ENCODE measurements at places on chromosomes 11 and 22.

DNA sequence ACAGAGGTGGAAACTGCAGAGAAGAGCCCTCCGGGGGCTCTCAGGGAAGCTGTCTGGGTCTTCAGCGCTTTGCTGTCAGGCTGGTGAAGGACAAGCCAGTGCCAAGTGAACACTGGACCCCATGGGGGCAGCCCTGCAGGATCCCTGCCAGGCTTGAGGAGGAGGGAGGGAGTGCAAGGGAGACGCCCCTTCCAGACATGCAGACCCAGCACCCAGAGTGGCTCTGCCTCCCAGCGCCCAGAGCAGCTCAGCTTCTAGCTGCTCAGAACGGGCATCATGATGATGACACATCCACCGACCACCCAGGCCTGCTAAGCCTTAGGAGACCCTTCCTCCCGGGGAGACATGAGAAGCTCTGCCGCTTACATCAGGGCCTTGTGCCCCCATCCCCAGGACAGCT, 39.7 kb downstream of the TBX1 start:
- DNase-seq, result no peak

DNA sequence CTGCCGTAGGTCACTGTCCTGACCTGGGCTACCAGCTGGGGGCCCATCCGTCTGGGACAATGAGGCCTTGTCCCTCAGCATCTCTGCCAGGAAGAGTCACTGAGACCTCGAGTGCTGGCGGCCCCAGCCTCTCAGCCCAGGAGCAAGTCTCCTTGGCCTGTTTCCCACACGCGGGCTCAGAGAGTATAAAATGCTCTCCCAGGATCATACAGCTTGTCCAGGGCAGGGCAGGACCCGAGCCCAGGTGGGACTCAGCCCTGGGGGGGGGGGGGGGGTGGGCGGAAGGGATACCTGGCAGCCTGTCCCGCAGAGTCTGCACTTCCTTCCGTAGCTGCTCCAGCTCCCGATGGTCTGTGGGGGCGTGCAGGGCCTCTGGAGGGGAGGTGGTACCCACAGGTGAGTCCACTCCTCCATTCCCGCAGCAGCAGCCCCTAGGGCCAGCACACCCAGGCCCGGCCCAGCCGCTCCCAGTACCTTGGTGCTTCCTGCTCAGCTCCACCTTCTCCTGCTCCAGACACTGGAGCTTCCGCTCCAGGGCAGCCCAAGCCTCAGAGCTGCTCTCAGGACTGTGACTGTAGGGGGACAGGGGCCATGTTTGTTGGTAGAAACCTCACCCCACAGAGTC, 7.9 kb downstream of the CDC42BPG start:
- no peak for DNase-seq

DNA sequence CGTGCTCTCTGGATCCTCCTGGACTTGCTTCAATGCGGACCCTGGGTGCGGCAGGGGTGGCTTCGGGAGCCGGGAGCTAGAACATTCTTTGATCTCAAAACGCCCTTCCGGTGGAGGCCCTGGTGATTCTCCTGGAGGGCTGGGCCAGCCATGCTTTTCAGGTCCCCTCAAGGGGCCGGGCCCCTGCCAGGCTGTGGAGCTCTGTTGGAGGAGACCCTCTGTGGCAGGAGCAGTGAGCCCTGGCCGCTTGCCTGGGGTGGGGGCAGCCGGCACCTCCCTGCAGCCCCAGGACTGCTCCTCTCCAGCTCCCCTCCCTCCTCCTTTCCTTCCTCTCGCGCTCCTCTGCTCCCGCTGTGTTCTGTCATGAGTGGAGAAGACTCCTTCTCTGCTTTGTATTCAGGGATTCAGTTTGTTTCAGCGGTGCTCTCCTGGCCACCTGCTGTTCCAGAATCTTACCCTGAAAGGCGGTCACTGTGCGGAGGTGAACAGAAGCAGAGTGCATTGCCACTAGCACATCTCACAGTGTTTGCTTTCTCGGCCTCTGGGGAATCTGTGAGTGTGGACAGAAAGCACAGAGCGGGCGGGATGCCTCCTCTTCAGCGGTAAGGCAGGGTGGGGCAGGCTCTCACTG, 289.1 kb downstream of the TBC1D22A start:
- DNase-seq, result no peak

- DNase-seq, result no peak
Measured at GRCh38 chr11:7586376-7586775, 72.6 kb downstream of the PPFIBP2 start.

DNA sequence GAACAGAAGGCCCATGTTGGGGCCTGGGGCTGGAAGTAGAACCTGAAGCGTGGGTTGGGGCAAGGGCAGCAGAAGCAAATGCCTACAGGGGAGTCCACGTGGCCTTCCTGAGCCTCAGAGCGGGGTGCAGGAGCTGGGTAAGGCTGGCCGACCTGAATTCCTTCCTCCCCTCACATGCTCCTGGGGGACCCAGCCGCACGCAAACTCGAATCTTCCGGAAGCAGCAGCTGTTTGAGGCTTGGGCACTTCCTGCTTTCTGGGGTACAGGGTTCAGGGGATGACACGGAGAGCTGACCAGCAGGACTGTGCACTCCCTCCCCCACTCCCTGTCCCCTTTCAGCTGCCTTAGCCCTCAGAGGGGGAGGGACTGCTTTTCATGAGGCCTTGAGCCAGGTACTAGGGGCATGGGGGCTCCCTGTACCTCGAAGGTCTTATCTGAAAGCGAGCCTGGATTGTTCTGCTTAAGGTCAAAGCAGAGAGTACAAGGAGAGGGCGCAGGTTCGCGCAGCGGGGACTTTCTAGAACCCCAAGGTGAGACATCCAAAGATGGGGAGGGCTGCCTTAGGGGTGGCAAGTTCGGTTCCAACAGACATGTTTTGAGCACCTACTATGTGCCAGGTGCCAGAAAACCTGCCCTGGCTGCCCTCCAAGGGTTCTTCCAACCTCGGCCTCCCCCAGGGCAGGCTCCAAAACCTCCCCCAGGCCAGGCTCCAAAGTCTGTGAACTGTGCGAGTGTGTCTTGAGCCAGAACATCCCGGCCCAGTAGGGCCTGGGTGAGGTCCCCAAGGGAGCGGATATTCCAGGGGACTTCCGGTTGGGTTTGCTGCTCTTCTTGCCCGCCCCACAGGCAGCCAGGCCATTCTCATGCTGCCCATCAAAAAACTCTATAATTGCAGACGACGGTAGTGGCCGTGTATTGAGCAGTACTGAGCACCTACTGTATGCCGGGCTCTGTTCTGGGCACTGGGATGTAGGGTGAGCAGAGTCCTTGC, 1.7 kb downstream of the NCF4 start:
- no peak for DNase-seq

GRCh38 chr11:26914968-26915367, 78.9 kb upstream of the FIBIN start:
- DNase-seq, result no peak

DNA sequence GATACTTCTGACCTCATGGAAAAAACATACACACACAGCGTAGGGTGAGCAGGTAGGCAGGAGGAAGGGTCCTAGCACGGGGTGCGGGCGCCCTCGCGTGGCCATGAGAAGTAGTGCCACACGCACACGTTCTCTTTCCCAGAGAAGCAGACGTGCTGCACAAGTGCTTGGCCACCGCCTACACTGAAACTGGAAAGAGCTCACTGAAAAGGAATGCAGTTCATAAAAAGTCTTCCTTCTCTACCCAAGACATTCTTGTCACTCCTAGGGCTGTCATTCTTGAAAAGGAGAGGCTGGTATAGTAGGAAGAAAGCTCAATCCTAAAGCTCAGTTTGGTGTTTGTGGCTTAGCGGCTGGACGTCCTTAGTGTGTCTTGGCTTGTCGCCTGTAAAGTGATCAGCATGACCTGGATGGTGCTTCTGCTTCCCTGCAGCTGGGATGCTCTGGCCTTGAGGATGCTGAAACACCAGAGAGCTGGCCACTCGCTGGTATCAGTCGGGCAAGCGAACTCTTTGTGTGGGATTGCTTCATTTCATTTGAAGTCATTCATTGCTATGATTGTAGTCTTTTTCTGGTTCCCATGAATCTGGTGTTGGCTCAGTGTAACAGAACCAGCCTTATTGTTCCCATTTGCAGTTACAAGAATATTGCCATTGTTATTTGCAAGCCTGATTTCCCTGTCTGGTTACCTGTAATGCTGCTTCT, 303.8 kb downstream of the NTM start:
- peak; percentile 75 for DNase-seq

GRCh38 chr11:34637303-34637702, 16.4 kb downstream of the EHF start:
- no peak for DNase-seq

DNA sequence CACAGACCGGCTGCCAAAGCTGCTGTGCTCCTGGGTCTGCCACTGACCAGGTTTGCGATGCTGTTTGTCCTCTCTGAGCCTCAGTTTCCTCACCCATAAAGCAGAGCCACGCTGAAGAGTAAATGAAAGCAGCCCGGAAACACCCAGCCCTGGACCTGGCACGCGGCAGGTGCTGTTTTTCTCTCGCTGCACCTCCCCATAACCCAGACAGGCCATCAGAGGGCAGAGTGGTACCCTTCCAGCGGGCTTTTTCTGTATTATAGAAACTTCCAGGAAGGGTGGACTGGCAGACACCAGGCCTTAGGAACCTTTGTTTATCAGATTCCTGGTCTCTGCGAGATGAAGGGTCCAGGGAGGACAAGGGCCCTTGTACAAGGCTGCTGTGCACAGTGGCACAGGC, 17.9 kb upstream of the FGF19 start:
- DNase-seq, result no peak

DNA sequence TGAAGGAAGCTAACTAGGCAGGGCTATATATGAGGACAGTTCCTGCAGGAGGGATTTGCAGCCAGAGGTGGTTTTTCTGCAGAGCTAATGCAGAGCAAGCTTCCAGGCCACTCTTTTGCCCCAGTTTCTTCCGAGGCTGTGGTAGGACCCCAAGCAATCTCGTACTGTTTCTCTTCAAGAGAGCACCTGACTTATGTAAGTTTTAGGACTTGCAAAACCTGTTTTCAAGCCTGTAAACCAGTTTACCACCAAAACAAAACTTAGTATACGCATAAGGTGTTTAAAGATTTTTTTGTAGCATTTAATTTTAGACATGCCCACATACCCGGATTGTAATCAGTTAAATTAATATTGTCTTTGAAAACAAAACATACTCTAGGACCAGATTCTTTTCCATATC, 7.7 kb upstream of the APLP2 start:
- DNase-seq, result no peak

GRCh38 chr11:75467311-75467710, 34.3 kb upstream of the KLHL35 start:
- DNase-seq, result no peak

DNA sequence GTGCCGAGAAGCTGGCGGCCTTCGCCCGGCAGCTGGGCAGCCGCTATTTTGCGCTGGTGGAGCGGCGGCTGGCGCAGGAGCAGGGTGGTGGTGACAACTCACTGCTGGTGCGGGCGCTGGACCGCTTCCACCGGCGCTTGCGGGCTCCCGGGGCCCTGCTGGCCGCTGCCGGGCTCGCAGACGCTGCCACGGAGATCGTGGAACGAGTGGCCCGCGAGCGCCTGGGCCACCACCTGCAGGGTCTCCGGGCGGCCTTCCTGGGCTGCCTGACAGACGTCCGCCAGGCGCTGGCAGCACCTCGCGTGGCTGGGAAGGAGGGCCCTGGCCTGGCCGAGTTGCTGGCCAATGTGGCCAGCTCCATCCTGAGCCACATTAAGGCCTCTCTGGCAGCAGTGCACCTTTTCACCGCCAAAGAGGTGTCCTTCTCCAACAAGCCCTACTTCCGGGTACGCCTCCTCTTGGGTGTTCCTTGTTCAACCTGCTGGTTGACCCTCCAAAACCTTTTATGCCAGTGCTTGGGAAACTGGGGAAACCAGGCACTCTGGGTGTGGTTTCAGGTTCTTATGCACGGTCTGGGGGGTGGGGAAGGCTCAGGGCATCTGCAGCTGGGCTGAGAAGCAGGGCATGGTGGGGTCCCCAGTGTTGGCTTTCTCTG, 3.1 kb upstream of the TM7SF2 start:
- DNase-seq, result no peak

- no peak for DNase-seq
Measured at GRCh38 chr11:100890789-100891188, 203.7 kb downstream of the ARHGAP42 start.

DNA sequence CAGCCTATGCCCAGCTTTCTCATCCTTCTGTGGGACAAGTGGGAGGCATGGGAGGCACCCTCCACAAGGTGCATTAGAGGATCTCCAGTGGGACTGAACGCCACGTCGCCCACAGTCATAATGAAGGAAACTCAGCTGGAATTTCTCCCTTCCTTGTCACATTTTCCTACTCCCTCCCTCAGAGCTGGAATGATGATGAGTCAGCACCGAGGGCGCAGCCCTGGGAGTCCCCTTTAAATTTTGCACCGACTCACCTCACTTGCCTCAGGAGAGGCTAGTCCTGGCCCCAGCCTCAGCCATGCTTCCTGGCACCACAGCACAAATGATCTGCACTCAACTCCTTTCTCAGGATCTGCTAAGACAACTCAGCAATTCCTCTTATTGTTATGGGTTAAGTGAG, 34.3 kb downstream of the DBX1 start:
- no peak for DNase-seq

DNA sequence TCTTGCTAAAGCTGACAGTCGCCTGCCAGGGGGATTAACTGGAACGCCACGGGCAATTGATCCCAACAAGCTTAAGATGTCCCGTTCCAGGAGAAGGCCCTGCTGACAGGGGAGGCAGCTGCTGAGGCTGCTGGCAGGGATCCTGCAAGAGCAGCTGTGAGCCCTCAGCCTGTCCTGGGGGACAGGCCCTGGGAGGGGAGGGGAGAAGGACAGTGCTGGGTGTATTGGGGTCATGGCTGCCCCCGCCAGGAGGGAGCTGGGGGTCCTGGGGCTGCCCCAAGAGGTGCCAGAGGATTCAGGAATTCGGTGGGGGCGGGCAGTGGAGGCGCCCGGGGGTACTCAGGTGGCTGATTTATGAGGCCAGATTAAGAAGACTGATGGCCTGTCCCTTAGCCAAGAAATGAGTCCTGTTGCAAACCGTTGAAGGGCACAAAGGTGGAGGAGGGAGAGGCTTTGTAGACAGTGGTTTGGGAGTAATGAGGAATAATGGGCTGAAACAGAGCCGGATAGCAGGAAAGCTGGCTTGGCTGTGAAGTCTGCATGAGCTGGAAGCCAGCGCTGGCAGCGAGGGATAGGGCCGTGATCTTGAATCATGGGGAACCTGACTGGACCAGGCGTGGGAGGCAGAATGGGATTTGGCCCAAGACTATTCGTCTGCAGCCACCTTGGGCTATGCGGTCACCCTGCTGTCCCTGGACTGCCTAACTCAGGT, 133.5 kb downstream of the CACNA1I start:
- no peak for DNase-seq

GRCh38 chr22:45742866-45743450, 71.3 kb downstream of the ATXN10 start:
- no peak for DNase-seq

DNA sequence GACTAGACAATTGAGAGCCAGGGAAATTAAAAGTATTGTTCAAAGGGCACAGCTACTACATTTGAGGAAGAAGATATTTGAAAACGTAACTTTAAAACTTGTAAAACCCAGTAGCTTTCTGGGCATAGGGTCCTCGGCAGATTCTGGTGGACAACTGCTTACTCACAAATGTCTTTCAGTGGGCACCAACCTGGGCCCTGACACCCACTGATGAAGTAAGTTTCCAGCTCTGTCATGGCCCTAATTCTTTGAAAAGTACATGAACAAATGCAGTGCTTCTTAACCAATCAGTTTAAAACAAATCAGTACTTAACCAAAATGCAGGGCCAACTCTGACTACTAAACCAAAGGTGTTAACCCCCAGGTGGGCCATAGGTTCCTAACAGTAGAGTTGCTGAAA, 1170.1 kb downstream of the LRRC4C start:
- DNase-seq, result no peak

GRCh38 chr11:65591939-65592857, 3.4 kb downstream of the KCNK7 start:
- DNase-seq, result no peak

Data from HEK293T (cell line).